Smooth muscle cell of the brain vasculature (primary cell): ENCODE measurements at places on chromosomes 7 and 10.

DNA sequence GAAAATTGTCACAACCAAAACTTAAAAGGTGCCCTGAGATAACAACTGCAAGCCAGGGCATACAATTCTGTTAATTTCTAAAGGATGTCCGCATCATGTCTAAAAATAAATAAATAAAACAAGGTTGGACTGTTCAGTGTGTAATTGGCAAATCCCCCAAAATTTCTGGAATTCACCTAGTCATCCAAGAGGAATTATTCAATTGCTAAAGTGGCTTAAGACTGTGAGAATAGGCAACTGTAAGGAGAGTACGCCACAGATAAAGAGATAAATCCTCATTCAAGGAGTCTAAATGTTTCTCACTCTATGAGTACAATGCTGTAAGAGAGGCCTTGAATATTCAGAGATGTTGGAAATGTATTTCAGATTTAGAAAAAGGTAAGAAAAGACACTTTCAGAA is 37.2 kb downstream of the PIK3AP1 start:
- no peak for DNase-seq

DNA sequence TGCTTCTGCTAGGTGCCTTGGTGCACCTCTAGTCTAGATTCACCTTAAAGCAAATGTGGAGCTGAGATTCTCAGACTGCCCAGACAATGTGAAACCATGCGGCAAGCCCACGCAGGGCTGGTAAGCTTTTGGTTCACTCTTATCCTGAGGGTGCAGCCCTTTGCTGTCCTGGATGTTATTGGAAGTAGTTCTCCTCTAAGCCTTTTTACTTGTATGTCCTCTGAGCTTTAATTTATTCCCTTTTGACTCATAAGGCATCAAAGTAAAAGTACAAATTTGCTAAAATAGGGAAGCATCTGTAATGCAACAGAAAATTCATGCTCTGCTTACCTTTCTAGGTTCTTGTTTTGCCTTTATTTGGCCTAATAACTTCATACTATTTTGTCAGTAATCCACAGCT is 186.8 kb downstream of the MACC1 start:
- DNase-seq = no peak

DNA sequence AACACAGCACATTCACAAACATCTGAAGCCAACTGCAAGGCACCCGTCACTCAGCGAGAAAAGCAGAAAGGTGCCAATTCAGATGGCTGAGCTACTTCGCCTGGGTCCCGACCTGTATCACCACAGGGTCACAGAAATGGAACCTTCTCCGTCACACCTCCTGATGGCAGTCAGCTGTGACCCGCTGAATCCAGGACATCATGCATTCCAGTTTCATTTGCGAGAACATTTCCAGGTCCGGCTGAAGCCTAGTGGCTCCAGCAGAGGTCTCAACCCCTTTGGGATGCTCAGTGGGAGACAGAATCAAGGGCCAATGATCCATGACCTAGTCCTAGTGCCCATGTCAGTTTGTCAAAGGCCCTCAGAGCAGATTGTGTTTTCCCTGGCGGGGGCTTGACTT is 193.6 kb upstream of the KLF14 start:
- DNase-seq = no peak

DNA sequence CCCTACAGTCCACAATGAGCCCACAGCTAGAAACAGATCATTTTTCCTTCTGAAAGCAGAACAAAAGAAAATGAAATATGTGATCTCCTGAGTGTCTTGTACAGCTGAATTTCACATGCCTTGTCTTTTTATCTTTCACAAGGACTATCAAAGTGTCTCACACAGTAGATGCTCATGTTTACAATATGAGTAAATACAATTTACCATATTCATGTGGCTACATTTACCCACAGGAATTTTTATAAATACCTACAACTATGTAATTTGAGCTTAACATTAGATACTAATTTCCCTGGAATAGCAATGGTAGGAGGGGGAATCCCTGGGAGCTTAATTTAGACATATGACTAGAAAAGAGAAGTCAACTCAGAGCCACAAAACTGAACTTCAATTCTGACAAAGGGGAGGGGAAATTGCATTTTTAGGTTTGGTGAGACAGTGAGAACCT is 186.2 kb downstream of the MACC1 start:
- no peak for DNase-seq

DNA sequence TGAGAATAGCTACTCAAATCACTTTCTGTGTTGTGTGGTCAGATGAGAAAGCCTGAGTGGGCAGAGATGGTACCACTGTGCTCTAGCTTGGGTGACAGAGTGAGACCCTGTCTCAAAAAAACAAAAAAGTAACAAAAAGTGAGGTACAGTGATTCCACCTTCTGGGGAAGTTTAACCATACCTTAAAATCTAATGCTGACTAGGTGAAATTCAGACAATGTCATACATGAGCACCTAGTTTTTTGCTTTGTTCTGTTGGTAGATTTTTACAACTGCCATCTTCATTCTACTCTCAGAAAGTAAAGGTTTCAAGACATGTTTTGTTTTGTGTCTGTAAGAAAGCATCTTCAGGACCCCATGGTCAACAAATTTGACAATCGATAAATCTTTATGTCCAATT is 144.2 kb downstream of the ARHGAP21 start:
- DNase-seq = no peak

DNA sequence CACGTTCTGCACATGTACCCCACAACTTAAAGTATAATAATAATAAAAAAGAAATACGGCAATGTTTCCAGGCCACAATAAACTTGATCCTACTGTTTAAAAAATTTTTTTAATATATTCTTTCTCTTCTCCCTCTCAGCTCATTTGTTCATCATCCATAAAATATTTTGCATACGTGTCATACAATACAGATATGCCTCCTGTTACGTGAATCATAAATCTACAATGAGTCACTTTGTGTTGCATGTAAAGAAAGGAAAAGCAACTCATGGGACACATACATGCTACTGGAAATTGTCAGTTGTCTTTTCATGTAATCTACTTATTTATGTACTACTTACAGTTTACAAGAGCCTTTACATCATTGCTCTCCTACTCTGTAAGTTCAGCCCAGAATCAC is 1.1 kb upstream of the TECTB start:
- no peak for DNase-seq

DNA sequence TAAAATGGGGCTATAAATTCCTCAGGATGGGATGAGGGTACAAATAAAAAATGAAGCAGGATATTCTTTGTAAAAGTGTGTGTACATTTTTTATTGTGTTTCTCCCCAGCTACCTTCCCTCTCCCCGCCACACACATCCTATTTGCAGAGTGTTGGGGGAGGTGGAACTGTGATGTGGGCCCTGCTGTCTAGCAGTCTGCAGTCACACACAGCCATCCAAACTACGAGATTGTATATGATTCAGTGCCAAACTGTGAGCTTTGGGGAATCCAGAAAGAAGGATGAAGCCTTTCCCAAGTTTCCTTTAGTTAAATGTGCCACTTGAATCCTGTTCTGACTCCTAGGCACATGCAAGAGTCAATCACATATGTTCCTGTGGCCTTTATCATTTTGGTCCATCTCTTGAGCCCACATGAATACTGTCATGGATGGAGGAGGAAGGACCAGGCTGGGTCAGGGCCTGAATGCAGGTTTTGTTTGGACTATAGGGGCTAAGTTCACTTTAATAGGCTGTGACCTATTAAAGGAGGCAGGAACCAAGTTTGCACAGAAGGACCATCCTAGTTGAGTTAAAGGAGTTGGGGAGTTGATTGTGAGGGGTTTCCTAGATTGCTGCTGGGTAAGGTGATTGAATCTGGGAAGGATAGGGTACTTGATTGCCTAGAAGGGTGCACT is 1.1 kb upstream of the SEMA4G start:
- DNase-seq = no peak

DNA sequence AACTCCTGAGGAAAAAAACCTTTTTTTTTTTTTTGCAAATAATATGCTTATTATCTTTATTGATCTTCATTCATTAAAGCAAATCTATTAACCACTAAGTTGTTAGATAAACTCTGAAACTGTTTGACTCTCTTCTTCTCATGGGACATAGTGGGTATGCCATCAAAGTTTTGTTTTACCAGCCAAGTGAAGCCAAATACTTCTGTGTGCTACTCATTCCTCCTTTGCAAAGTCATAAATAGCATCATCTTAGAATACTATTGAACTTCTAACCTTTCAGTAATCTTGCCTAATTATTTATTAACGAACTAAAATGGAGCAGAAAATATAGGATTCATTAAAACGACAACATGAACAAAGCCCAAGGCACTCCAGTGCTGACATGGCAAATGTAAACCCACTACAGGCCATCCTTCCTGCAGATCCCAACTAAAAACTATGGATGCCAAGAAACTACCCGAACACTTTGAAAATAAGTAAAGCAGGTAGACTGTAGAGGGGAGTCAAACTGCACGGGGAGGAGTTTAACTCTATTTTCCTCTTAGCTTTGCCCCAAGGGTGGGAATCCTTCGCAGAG is 61.2 kb upstream of the ODAD2 start:
- DNase-seq = no peak

- no peak for DNase-seq
Observed at GRCh38 chr10:1369197-1369596, 313.0 kb downstream of the WDR37 start.

GRCh38 chr10:13308096-13308495 is 8.2 kb upstream of the PHYH start:
- no peak for DNase-seq

GRCh38 chr7:142950235-142950634 is 11.0 kb downstream of the LLCFC1 start:
- no peak for DNase-seq

- DNase-seq = no peak
Observed at GRCh38 chr7:83832009-83832408, 183.1 kb upstream of the SEMA3E start.

DNA sequence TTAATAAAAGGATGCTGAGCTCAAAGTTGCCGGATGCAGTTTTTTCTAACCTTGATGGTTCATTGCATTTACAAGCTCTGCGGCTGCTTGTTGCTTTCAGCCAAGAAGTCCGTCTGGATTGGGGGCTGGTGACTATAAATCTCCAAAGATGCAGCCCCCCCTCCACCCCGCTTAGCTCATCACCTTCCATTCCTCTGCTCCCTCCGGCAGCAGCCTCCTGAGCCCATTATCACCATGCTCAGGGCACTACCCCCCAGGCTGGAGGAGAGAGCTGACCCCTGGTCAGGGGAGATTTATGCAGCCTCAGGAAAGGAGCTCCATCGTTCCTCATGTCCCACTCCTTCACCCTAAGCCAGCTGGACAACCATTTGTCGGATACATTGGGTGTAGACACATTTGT is 55.3 kb upstream of the ZRANB1 start:
- DNase-seq = no peak

DNA sequence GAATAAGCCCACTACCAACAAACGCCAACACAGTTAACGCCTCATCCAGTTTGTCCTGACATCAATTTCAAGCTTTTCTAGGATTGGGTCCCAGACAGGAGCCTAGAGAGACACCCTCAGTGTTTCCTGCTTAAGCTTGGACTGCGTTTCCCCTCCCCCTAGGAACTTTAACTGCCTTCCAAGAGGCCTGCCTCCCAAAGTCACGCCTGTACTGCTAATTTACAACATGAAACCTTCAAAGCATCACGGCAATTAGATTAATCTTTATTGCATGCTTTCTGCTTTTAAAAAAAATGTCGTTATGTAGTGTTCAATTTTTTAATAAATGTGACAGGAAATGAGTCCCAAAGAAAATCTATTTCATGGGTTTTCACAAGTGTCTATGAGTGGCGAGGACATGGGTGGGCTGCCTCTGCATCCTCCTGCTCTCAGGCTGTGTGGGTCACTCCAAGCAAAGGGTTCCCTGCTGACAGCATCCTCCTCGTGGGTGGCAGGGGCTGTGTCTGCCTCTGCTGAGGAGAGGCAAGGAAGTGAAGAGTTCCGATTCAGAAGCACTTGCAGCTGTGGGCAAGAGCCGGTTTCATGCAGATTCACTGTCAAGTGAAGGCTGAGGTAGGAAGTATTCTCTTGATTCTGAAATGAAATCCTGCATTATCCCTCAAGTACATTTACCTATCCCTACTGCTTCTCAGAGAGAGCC is 193.0 kb upstream of the KMT2E start:
- DNase-seq = no peak

- DNase-seq = no peak
Observed at GRCh38 chr7:36085096-36085495, 68.0 kb upstream of the EEPD1 start.

DNA sequence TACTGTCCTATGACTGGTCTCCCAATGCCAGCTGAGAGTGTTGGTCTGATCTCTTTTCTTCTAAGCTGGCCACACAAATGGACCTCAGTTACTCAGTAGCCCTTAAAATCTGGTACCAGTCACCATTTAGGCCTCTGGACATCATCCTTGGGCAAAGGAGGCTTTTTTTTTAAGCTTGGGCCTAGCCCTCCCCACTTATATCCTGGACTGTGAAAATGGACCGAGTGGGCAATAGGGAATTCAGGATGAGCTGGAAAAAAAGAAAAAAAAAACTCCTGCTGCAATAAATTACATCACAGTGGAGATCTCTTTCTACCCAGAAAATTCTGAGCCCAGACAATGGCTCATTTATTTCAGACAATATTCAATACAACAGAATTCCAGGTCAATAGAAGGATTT is 68.4 kb downstream of the PARP12 start:
- no peak for DNase-seq

DNA sequence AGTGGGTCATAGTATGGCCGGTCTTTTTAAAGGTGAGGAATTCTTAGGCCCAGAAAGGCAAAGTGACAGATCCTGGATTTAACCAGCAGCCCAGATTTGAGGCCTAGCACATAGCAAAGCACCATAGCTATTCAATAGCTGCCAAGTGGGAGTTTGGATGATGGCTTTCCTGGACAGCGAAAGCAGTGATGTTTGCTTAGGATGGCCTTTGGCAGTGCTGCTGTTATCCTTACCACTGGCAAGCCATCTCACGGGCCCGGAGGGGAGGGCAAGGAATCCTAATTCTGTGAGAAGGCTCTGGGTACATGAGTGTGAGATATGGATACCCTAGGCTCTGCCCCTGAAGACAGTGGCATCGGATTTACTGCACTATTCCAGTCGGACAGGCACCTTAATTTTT is 50.4 kb downstream of the TCF7L2 start:
- DNase-seq = no peak

- DNase-seq = no peak
Observed at GRCh38 chr7:120941064-120941463, 9.5 kb upstream of the ING3 start.

DNA sequence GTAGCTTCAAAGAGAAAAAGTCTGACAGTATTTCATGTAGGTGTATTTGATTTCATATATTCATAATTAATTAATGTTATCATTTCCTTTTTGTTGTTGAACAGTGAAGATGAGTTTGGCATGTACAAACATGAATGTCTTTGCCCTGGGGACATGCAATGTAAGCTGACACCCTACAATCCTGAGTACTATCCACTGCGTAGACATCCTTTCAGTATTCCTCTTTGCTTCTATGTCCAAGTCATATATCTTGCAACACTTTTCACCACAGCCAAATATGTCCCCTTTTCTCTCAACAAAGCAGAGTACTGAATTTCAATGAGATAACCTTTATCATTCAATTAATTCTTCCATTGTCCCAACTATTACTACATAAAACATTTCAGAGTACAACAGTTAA is 93.6 kb downstream of the GPR37 start:
- no peak for DNase-seq

- no peak for DNase-seq
Observed at GRCh38 chr7:101985903-101986734, 168.7 kb downstream of the CUX1 start.

GRCh38 chr7:36957620-36958019 is 233.3 kb upstream of the AOAH start:
- DNase-seq = no peak
